Hepatocyte (in vitro differentiated cells): ENCODE measurements at places on chromosomes 5 and 9. TPM values are rescaled to one million over a fixed set of nuclear protein-coding genes. Genes with fewer than 3 reads are reported as not detected.
A peak's percentile ranks its signal among the peaks of the same experiment; 100 is the strongest.

Gene MGAT1
- 137 and 152 TPM in 2 replicates for total RNA-seq

Gene CDKN2B-AS1
- 0.27 and 1.1 TPM in 2 replicates for total RNA-seq

Gene RANBP3L
- 3.8 and 6.5 TPM in 2 replicates for total RNA-seq

Gene CCNB1
- 35.4 and 39.2 TPM in 2 replicates for total RNA-seq

GRCh38 chr9:16726029-16726428 is 144.4 kb downstream of the BNC2 start:
- DNase-seq, result peak; percentile 10

DNA sequence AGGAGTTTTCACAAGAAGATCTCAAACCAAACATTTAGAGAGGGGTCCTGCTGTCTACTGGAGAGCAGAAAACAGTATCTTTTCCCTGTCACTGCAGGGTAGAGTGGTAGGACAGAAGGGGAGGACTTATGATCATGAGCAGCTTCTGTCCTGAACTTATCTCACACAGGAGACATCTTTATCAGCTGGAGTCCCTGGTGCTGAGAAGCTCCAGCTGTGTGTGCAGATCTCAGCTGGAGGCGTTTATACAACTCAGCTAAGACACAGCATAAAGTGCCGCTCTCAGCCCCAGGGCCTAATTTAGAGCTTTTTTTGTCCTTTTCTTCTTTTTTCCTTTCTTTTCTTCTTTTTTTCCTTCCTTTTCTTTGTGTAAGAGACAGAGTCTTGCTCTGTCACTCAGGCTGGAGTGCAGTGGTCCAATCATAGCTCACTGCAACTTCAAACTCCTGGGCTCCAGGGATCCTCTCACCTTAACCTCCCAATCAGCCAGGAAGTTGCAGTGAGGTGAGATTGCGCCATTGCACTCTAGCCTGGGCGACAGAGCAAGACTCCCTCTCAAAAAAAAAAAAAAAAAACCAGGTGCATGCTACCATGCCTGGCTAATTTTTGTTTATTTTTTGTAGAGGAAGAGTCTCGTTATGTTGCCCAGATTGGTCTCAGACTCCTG is 31.9 kb downstream of the CCDC125 start:
- no peak for DNase-seq

DNA sequence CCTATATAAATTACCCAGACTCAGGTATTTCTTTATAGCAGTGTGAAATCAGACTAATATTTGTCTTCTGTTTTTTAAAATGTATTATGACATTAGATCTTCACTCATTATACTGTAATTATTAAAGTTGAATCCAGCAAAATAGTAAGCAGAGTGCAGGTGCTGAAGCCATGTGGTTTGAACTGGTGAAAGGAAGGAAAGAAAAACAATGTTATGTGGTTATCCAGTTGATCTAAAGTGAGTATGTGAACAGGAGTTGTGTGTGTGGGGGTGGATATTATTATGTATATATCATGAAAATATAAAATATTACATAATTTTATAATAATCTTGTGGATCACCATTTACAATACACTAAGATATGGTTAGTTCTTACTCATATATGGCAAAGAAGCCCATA is 593.7 kb downstream of the SEMA5A start:
- DNase-seq, result no peak

GRCh38 chr5:132100672-132101261 is 27.2 kb downstream of the CSF2 start:
- no peak for DNase-seq

- DNase-seq, result no peak
Observed at GRCh38 chr9:16386007-16386826, 484.3 kb downstream of the BNC2 start.

Gene PTPRD
- total RNA-seq, result 65.2 and 77.6 TPM in 2 replicates

DNA sequence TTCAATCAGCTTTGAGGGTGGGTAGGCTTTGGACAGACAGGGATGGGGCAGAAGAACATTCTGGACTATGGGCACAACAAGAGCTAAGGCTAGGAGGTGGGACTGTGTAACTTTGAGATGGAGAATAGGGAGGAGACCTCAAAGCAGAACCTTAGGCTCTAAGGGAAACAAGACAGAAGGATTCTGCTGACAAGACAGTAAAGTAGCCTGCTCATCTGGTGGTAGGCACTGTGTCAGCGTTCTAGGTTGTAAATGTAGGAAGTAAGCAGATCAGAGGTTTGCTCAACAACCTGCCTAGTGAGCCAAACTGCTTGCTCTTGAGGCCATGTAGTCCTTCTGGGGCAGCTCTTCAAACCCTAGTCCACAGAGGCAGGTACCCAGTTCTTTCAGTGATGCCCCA is 15.0 kb upstream of the IL12B start:
- DNase-seq, result no peak

Gene SPATA31E1
- total RNA-seq, result 0.08 TPM in 1 of 2 replicates, not detected in the other

DNA sequence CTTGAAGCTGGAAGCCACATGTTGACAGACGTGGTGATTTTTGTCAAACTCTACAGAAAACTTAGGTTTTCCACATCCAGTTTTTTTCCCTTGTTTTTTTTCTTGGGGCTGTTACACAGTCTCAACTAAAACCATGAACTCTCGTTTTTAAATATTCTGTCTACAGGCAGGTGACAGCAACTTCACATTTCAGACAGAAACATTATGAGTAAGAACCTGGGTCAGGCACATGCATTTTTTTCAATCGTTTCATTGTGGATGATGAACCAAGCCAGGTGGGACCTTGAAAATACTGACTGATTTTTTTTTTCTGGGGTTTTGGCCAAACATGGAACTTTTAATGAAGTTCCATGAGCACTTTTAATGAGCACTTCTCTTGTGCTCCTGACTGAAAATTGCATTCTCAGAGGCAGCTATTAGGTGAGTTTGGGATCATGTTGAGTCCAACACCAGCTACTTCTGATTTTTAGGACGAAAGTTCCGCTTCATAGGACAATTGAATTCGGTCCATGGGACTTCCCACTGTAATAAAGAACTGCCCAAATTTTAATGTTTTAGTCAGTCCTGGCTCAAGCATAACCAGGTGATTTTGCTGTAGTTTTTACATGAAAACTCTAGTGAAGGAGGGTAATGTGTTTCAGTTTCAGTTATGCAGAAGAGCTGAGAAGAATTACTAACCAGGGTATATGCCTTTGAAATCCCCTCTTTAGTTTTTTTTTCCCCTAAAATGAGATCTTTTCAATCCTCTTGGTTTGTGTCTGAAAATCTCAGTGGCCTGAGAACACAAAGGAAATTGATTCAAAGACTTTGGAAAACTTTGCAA is 93.2 kb upstream of the ADAMTS16 start:
- DNase-seq, result no peak
